ENCODE measurements at places on chromosomes 4 and X. TPM values are rescaled to one million over a fixed set of nuclear protein-coding genes. Genes with fewer than 3 reads are reported as not detected.

DNA sequence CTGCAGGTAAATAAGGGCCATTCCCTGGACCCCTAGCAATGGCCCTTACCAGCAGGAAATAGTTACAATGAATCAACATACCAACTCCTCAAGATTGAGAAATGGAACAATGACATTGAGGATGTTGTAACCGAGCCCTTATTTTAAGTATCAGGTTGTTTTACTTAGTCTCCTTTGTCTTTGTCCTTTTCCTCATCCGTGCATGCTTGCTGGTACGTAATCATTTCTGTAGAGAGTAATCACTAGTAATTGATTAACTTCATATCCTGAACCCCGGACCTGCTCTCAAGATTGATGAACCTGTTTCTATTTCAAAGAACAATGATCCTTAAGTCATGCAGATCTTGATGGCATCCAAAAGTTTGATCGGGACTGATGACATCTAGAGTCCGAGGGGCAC is 98.6 kb upstream of the LANCL3 start:
- no peak for DNase-seq

ARHGAP6 gene
- total RNA-seq = not detected

- DNase-seq = no peak
Observed at GRCh38 chrX:149003863-149004660, 501.0 kb downstream of the IDS start.

MBNL3 gene
- total RNA-seq = 12.9 TPM

LUZP4 gene
- not detected for total RNA-seq

GRCh38 chr4:153733751-153734448 is 25.9 kb downstream of the RNF175 start:
- no peak for DNase-seq

DNA sequence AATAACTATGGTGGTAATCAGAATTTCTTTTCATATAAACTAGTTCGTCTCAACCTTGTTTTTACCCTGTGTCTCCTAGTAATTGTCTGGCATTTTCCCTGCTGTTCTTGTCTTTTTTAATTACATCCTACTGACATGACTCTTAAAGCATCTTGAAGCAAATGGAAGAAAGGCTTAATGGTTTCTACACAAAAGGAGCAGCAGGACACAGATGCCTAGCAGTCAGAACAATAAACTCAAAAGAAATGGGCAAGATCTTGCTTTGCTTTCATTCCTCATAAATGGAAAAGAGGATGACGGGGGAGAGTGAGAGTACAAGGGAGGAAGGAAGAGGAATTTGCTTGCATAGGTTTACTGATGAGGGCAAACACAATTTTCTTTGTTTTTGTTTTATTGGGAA is 293.2 kb upstream of the EMCN start:
- DNase-seq = no peak

DNA sequence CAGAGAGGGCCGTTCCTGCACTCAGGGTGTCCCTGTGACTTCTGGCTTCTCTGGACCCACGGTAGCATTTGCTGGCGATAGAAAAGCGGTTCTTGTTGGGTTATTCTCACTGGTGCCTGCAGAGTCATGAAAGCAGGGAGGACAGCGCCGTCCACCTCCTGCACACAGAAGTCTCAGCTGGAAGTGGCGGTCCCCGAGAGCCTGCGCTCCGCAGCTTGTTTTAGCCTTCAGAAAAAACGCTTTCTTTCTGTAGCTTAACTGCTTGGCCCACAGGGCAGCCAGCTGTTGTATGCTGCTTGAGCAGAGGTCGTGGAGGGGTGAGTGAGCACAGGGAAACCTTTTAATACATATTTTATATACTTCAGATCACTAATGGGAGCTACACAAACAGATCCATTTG is 400.7 kb upstream of the FAT1 start:
- no peak for DNase-seq

HDAC8 gene
- 22.7 TPM for total RNA-seq

GRCh38 chrX:7606039-7606652 is 236.8 kb upstream of the VCX start:
- DNase-seq = no peak

BEX4 gene
- total RNA-seq = 14.7 TPM

DNA sequence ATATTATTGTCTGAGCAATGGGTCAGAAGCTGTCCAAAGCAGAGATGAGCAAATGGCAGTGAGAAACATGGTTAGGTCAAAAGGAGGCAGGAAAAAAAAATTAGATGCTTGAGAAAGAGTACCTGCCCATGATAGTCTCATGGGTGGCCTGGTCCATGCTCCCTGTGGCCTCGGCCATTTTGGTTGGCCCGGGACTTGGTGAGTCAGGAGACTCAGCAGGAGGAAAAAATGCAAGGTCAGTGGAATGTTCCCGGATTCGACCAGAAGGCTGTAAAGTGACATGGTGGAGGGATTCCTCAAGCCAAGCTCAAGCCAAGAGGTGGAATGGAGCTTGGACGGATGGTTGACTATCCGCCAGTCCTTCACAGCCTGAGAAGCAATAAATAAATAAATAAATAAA is 236.7 kb downstream of the ASMT start:
- no peak for DNase-seq

DNA sequence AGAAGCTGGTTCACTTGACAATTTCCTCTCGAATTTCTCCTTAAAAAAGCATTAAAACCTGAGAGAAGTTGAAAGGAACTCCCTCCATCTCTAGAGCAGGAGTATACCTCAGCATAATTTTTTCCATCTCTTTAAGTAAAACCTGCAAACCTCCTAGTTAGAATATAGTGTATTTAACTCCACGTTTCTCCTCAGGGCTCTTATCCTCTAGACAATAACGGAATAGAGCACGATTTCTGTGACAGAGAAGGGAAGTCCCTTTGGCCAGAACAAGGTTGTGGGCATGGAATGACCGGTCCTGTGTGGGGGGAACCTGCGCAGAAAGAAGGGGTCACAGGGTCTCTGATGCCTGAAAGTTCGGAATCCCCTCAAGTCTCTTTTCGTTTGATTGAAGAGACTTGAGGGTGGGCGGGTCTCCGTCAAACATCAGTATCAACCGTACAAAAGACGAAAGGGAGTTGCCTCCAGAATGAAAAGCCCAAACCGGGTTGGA is 697 bp downstream of the ZNF280C start:
- DNase-seq = peak; percentile 1

DNA sequence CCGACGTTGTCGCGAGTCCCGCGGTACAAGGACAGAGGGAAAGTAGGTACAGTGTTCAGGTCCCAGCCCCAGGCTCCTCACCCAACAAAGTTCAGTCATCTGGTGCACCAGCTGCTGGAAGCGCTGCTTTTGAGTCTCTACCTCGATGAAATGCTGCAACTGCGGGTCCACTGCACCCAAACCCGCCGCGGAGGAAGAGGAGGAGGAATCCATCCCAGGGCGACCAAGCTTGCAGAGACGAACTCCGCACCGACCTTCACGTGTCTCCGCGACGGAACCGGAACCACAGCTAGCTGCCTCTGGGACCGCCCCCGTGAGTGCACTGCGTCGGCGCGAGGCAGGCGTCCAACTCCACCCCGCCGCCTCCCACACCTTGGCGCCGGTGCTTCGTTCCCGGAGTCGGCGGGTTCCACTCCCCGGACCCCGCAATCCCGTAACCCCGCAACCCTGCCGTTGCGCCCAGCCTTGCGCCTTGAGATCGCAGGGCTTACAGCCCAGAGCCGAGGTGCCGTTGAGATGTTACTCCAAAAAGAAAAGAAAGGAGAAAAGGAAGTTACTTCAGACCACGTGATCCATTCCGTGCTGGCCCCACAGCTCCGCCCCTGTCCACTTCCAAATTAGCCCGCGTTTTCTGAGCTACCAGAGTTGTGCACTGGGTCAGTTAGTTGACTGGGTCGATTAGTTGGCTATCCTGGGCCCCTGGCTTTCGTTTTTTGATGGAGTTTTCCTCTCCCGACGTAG is at the start of gene TIMM8A:
TSS of gene TIMM8A (minus strand) at position 291 of the 741 bp plus-strand sequence. CDS start at position 213, 78 bp downstream.
- peak; percentile 70 for DNase-seq

RAB9B gene
- total RNA-seq = 0.80 TPM
